ENCODE measurements at places on chromosomes 3 and 15.

- DNase-seq = no peak
Observed at GRCh38 chr15:97703400-97703799, 257.1 kb upstream of the ARRDC4 start.

- DNase-seq = peak; percentile 69
Observed at GRCh38 chr15:68618908-68619698, 40.3 kb downstream of the CORO2B start.

GRCh38 chr15:41621200-41622193 lies 38.7 kb upstream of the MGA start:
- DNase-seq = peak; percentile 86

- peak; percentile 3 for DNase-seq
Observed at GRCh38 chr3:104291437-104291851, 1075.3 kb upstream of the ALCAM start.

DNA sequence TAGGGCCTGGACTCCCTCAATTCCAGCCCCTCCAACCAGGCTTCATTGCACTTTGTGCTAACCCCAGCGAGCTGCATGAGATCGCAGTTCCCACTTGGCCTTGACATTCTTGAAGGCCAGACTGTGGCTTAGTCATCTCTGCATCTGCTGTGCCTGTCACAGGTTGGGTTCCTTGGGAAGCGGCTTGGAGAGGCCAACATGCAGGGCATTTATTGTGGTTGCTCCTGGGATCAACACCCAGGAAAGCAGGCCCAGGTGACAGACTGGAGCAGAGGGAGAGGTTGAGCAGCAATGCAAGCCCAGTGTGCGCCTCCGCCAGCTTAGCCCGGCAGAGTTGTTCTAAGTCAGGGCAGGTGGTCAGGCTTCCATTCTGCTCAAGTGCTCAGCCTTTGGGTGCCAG lies 10.5 kb downstream of the ABCF3 start:
- no peak for DNase-seq

DNA sequence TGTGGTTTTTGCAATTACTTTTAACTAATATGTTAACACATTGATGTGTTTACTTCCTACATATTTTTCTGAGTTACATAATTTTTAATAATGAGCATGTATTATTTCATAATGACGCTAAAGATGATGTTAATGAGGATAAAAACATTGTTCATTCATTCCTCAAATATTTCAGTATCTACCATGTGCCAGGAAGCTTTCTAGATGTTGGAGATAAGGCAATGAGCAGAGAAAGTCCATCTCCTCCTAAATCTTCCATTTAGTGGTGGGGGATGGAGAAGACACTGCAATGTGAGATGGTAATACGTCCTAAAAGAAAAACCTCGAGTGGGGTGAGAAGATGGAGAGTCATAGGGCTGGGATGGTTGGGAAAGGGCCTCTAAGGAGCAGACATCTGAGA lies 132.7 kb downstream of the MYLK start:
- peak; percentile 31 for DNase-seq

GRCh38 chr15:88243895-88244787 lies 12.4 kb downstream of the NTRK3 start:
- peak; percentile 50 for DNase-seq

- DNase-seq = peak; percentile 54
Observed at GRCh38 chr3:88188436-88188835, 38.7 kb downstream of the C3orf38 start.

GRCh38 chr15:72033711-72034110 lies 84.2 kb downstream of the MYO9A start:
- peak; percentile 41 for DNase-seq

- DNase-seq = peak; percentile 45
Observed at GRCh38 chr3:129224984-129225393, 24.4 kb upstream of the COPG1 start.

GRCh38 chr3:3689601-3690375 lies 109.4 kb upstream of the LRRN1 start:
- DNase-seq = no peak

DNA sequence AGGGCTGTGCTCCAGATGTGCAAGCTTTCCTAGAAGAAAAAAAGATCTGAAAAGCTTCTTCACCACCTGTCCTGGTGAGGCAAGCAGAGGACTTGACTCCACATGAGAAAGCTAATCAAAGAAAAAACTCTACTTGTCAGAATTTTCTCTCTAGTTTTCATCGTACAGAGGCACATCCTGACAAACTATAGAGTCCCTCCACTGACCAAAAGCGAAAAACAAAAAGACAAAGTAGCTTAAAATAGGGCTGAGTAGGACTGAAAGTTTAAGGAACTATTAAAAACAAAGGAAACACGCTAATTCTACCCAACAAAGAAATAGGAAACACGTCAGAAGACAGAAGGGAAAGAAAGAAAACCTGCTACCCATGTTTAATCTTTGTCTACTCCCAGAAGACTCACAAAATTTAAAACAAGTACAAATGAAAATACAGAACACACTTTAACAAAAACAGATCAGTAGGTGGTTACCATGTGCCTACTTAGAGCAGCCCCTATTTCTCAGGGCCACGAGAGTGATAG lies 26.5 kb downstream of the NANOGP8 start:
- no peak for DNase-seq

- DNase-seq = no peak
Observed at GRCh38 chr3:36804295-36805055, 40.1 kb upstream of the DCLK3 start.

GRCh38 chr15:77013776-77014131 lies 18.8 kb downstream of the PSTPIP1 start:
- DNase-seq = no peak

GRCh38 chr3:120831066-120831465 lies 76.9 kb upstream of the STXBP5L start:
- DNase-seq = no peak

- peak; percentile 89 for DNase-seq
Observed at GRCh38 chr3:120688121-120688520, 6.1 kb upstream of the HGD start.

GRCh38 chr3:20417388-20418108 lies 231.5 kb upstream of the SGO1 start:
- DNase-seq = no peak

All from fibroblast of skin of scalp (primary cell).